Tongue (tissue), 3 donors: ENCODE measurements at places on chromosomes 7 and 10. TPM values are rescaled to one million over a fixed set of nuclear protein-coding genes. Genes with fewer than 3 reads are reported as not detected.

DGKI gene
- 5.6 TPM for total RNA-seq

OR2A12 gene
- total RNA-seq = not detected

PLCE1 gene
- total RNA-seq = 20.3 TPM

LRMDA gene
- total RNA-seq = 6.3 TPM

NME8 gene
- 0.10 TPM for total RNA-seq

KLF14 gene
- 1.1 TPM for total RNA-seq

SLC16A9 gene
- 9.5 TPM for total RNA-seq

NPSR1 gene
- total RNA-seq = not detected

NUTM2B gene
- 0.10 TPM for total RNA-seq

NAT16 gene
- total RNA-seq = not detected

IL6 gene
- total RNA-seq = not detected

CALML3 gene
- total RNA-seq = 9.4 TPM

COL13A1 gene
- 4.6 TPM for total RNA-seq

SLIT1 gene
- total RNA-seq = 0.72 TPM

UCN3 gene
- total RNA-seq = not detected

NACAD gene
- total RNA-seq = 5.1 TPM

PLAC9 gene
- 31.2 TPM for total RNA-seq

WEE2 gene
- not detected for total RNA-seq

SKIDA1 gene
- 3.0 TPM for total RNA-seq

OR13A1 gene
- total RNA-seq = not detected

OPALIN gene
- not detected for total RNA-seq

NUDT13 gene
- 2.1 TPM for total RNA-seq

- DNase-seq = no peak
Observed at GRCh38 chr7:44308596-44309270, 16.7 kb downstream of the CAMK2B start.

GRCh38 chr10:6349846-6350535 is 147.3 kb downstream of the PFKFB3 start:
- DNase-seq = no peak

DNA sequence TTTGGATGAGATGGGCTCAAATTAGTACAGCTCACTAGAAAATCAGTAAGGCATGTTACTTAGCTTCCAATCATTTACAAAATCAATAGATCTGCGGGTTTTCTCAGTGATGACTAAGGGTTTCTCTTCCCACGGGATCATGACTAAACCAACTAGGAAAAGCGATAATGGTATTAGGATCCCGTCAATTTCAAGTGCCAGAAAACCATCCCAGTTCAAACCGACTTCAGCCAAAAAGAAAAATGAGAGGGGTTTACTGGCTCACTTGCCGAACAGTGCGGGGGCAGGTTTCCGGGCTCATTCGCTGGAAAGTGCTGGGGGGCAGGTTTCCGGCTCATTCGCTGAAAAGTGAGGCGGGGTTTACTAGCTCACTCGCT is 62.1 kb upstream of the LYZL2 start:
- peak; percentile 53 for DNase-seq

DNA sequence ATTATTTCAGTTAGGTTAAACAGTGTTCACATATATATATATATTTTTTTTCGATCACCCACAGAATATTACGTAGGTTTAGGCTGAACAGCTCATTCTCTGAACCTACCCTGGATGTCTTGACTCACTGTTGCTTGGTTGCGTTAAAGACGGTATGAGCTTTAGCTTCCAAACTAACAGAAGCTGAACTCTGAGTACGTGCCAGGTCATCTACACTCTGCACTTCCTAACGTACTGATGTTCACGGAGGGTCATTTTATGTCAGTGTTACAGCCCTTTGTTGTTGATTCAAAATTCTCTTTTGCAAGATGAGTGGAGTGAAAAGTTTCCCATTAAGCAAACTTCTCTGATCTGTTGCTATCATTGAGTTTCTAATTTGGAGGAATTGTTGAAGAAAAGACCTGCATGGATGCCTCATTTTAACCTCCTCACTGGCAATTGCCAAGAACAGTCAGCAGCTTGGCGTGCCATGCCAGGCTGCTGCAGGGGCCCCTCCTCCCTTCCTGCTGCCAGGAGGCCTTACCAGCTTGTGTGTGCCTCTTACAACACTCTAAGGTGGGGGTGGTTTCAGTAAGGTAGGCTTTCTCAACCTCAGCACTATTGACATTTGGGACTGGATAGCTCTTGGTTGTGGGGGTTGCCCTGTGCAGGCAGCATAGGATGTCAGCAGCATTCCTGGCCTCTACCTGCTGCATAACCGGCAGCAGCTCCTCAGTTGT is 44.3 kb downstream of the INSYN2A start:
- DNase-seq = no peak

- DNase-seq = no peak
Observed at GRCh38 chr7:81408728-81409127, 361.1 kb downstream of the HGF start.

DNA sequence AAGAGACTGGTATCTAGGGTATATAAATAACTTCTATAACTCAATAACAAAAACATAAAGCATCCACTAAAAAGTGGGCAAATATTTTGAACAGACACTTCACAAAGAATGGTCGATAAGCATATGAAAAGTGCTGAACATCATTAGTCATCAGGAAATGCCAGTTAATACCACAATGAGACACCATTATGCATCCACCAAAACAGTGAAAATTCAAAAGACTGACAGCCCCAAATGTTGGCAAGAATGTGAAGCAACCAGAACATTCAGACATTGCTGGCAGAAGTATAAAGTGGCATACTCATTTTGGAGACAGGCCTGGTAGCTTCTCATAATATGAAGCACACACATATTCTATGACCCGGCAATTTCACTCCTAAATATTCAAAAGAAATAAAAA is 26.5 kb upstream of the GSAP start:
- DNase-seq = peak; percentile 69

- DNase-seq = no peak
Observed at GRCh38 chr10:88113232-88113631, 249.8 kb downstream of the PTEN start.

DNA sequence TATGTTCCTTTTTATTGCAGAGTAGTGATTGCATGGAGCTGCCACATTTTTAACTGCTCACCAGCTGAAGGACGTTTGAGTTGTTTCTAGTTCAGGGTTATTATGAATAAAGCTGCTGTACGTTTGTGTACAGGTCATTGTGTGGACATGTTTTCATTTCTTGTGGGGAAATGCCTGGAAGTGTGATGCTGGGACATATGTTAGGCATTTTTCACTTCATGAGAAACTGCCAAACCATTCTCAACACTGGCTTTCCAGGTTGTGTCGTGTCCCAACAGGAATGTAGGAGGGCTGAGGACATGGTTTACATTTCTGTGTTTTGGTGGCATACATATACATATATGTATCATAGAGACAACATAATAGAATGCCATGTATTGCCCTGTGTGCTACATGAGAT is 73.0 kb downstream of the NEURL1 start:
- no peak for DNase-seq

GRCh38 chr10:126972635-126973414 is 67.6 kb downstream of the DOCK1 start:
- DNase-seq = peak; percentile 16

- no peak for DNase-seq
Observed at GRCh38 chr10:63388421-63389031, 77.3 kb downstream of the JMJD1C start.

GRCh38 chr7:22712999-22713398 is 14.0 kb upstream of the IL6 start:
- no peak for DNase-seq

- DNase-seq = no peak
Observed at GRCh38 chr10:48456808-48457761, 147.8 kb downstream of the ARHGAP22 start.

DNA sequence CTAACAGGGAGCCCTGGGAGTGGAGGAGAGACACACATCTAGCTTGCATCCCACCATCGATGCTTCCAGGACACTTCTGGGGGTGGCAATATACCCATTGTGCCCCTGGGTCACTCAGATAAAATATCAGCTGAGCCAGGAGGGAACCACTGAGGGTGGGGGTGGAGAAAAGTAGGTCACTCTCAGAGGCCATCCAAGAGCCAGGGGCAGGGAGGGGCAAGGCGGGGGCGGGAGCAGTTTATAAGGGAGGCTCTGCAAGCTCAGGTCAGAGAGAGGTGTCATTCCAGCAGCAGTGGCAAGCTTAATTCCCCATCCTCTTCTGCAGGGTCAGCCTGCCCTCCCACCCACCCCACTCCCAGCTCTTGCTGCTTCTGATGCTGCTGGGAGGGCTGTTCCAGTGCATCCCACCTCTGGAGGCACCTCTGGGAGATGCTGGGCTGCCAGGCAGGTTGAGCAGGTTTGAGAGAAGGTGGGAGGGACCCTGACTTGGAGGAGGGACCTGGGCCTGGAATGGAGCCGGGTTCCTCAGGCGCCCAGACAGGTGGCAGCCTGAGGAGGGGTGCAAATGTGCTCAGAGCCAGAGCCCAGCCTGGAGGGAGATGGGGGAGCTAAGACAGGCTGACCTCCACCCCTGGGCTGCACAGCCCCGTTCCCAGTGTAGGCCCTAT is 20.1 kb upstream of the TLX1 start:
- no peak for DNase-seq

DNA sequence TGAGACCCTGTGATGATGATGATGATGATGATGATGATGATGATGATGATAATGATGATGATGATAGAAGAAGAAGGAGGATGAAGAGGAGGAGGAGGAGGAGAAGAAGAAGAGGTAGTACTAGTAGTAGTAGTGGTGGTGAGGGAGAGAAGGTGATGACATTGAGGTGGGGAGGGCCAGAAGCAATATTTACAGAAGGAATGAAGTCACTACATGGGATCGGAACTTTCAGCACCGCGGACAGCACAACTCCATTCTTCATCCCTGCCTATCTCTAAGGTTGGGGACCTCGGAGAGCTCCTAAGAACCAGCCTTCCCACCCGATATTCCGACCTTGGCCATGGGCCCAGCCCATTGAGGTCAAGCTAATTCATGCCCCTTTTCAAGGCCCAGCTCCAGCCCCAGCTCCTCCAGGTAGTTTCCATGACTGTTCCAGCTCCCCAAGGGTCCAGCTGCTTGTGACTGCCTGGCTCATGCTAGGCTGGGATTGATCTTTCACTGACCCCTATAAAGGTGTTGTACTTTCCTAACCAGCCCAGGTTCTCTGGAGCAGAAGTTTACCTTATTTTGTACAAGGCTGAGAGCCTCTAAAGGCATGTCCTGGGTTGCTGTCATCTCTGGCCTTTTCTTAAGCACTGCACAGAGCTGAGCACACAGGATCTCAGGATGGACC is 10.3 kb downstream of the CRHR2 start:
- DNase-seq = peak; percentile 87

- DNase-seq = peak; percentile 77
Observed at GRCh38 chr10:63699785-63700613, 178.8 kb downstream of the REEP3 start.

DNA sequence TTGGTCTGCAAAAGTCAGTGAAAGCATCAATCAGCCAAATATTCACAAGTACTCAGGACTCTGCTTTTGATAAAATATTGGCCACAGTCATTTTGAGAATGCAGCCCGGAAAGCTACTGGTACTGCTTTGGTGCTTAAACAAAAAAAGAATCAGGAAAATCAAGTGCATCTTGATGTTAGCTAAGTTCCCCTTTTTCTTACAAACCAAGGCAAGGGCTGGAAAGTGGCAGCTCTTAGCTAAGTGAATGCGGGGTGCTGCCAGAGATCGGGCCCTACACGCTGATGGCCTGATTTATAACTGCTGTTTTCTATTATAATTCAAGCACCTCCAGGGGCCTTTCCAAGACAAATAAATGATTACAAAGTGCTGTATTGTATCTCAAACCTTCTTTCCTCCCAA is 136.8 kb upstream of the MGMT start:
- no peak for DNase-seq

GRCh38 chr7:37176079-37176478 is 272.6 kb downstream of the ELMO1 start:
- no peak for DNase-seq

- DNase-seq = no peak
Observed at GRCh38 chr7:84492098-84493034, 297.8 kb upstream of the SEMA3A start.

DNA sequence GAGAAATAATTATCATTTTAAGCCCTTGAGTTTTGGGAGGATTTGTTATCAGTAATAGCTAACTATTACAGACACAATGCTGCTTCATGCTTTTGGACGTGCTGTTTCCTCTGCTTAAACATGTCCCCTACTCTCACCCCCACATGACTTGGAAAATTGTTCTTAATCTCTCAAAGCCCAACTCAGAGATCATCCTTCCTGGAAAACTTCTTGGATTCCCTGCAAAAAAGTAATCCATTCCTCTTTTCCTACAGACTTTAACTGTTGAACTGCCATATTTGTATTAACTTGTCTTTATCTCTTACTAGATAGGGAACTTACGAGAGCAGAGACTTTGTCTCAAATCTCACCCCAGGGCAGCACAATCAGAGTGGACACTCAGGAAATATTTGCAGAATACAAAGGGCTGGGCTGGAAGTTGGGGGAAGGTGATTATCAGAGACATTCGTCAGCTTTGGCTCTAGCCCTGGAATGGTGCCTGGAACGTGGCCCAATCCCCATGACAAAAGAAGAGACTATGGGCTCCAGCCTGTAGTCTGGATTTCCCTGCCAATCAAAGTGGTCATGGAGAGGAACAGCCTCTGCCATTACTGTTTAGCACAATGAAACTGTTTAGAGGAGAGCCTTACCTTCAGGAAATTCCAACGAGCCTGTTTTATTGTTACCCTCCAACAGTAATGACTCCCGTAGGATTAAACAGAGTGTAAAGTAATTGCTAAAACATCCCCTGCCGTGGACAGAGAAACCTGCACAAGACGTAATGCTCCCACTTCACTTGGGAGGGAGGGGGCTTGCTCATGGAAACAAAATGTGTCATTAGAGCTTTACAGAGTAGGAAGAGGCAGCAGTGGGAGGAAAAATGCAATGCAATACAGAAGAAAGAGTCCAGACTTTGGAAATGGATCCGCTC is 140.4 kb upstream of the AUTS2 start:
- DNase-seq = peak; percentile 86

- DNase-seq = no peak
Observed at GRCh38 chr7:5394264-5395105, 29.1 kb downstream of the TNRC18 start.

- no peak for DNase-seq
Observed at GRCh38 chr7:43444711-43445578, 138.0 kb upstream of the STK17A start.

- no peak for DNase-seq
Observed at GRCh38 chr10:110992006-110992800, 72.8 kb downstream of the SHOC2 start.

GRCh38 chr7:103772171-103772773 is 217.2 kb downstream of the RELN start:
- DNase-seq = no peak

GRCh38 chr10:18140149-18140956 is at the start of gene CACNB2:
Gene CACNB2 (plus strand): TSS chr10:18140424.
- DNase-seq = peak; percentile 82

GRCh38 chr7:94301024-94301586 is 93.6 kb upstream of the COL1A2 start:
- peak; percentile 78 for DNase-seq

GRCh38 chr10:65110009-65110408 is 1588.8 kb downstream of the REEP3 start:
- no peak for DNase-seq

GRCh38 chr10:72692994-72693781 is 1.2 kb downstream of the MCU start:
- peak; percentile 51 for DNase-seq

- DNase-seq = peak; percentile 83
Observed at GRCh38 chr7:101935521-101936141, 118.2 kb downstream of the CUX1 start.
